Activated naive CD8-positive, alpha-beta T cell treated with anti-CD3 and anti-CD28 coated beads, Interleukin-2, amount 10 ng/mL, durations not matched to agents 7 days and 5 days (primary cell): ENCODE measurements at places on chromosomes 16 and 17. TPM values are rescaled to one million over a fixed set of nuclear protein-coding genes. Genes with fewer than 3 reads are reported as not detected.
A peak's percentile ranks its signal among the peaks of the same experiment; 100 is the strongest.

KRT39 gene
- total RNA-seq = not detected

TBC1D3C gene
- 5.0 TPM for total RNA-seq

TEDC2 gene
- 17.8 TPM for total RNA-seq

KRT27 gene
- total RNA-seq = not detected

TEKT3 gene
- not detected for total RNA-seq

- H3K27me3 ChIP-seq = no peaks in the 10 kb centered on the region
- H3K27ac ChIP-seq = no peak overlapping the region
- H3K4me1 ChIP-seq = peaks cover 60% of the 10 kb centered on the region
- no peak for DNase-seq
- no peak overlapping the region for H3K4me3 ChIP-seq
Measured at GRCh38 chr16:17299790-17300189, 171.0 kb downstream of the XYLT1 start.

- no peak overlapping the region for H3K27ac ChIP-seq
- no peak overlapping the region for H3K4me3 ChIP-seq
- peaks cover 11% of the 10 kb centered on the region for H3K4me1 ChIP-seq
- no peak for DNase-seq
Measured at GRCh38 chr17:58710948-58711552, 18.6 kb downstream of the RAD51C start.

GRCh38 chr16:35525979-35526590 is 2066.7 kb downstream of the TP53TG3F start:
- no peaks in the 10 kb centered on the region for H3K27me3 ChIP-seq
- no peak for DNase-seq
- no peak overlapping the region for H3K4me3 ChIP-seq
- no peaks in the 10 kb centered on the region for H3K4me1 ChIP-seq
- no peaks in the 10 kb centered on the region for H3K36me3 ChIP-seq

DNA sequence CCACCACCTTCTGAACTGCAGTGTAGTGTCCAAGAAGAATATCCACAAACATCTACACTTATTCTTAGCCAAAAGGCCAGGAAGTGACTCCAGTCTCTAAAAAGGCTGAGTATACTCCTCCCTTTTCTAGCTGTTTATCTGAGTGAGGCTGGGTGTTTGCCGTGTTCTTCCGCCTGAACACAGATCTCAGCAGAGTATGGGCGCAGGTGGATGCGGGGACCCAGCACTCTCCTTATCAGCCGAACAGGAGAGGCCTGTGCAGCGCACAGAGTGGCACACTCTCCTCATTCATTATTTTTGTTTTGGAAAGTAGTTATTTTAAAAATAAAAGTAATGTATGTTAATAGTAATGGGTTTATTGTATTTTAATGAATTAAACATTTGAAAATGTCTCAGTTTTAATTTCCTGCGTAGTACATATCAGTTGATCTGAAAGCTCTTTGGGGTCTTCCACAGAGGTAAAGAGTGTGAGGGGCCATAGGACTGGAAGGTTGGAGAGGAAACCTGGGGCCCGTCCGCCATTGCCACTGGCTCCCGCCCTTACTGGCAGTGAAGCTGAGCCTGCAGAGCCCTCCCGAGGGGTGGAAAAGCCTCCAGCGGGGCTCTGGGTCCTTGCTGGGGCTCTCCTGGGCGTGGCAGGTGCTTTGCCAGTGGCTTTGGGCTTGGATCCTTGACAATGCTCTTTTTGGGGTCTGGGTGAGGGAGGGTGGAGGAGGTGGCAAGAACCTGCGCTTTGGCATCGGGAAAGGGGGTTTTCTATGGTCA is 53.8 kb downstream of the PDPK1 start:
- DNase-seq = no peak
- H3K27ac ChIP-seq = peak overlapping the region; percentile 26
- H3K4me3 ChIP-seq = no peak overlapping the region
- H3K36me3 ChIP-seq = peaks cover 11% of the 10 kb centered on the region

GRCh38 chr17:57605675-57606105 is 139.4 kb downstream of the CCDC182 start:
- H3K4me3 ChIP-seq = peak overlapping the region; percentile 78
- peak; percentile 60 for DNase-seq
- peak overlapping the region; percentile 98 for H3K27ac ChIP-seq
- H3K27me3 ChIP-seq = no peaks in the 10 kb centered on the region
- H3K4me1 ChIP-seq = peaks cover 75% of the 10 kb centered on the region
- peaks cover 9% of the 10 kb centered on the region for H3K36me3 ChIP-seq

- peaks cover 45% of the 10 kb centered on the region for H3K27me3 ChIP-seq
- no peak overlapping the region for H3K4me3 ChIP-seq
- peaks cover 5% of the 10 kb centered on the region for H3K4me1 ChIP-seq
- H3K36me3 ChIP-seq = no peaks in the 10 kb centered on the region
Measured at GRCh38 chr17:8004899-8005298, 2.5 kb downstream of the GUCY2D start.

DNA sequence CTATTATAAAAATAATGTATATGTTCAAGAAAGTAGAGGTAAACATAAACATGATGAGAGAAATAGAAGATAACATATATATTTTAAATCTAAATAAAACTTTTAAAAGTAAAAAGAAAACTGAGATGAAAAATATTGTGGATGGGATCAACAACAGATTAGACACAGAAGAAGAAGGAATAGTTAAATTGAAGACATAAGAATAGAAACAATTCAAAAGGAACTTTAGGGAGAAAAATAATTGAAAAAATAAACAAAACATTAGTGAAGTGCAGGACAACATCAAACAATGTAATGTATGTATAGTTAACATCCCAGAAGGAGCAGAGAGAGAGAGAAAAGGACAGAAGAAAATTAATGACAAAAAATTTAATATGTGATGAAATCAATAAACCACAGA is 228.1 kb upstream of the TNRC6C start:
- H3K4me1 ChIP-seq = no peaks in the 10 kb centered on the region
- H3K27ac ChIP-seq = no peak overlapping the region
- no peak overlapping the region for H3K4me3 ChIP-seq
- peaks cover 40% of the 10 kb centered on the region for H3K27me3 ChIP-seq
- H3K36me3 ChIP-seq = no peaks in the 10 kb centered on the region
- DNase-seq = no peak

GRCh38 chr16:76335180-76335974 is 58.2 kb downstream of the CNTNAP4 start:
- no peak for DNase-seq
- no peak overlapping the region for H3K27ac ChIP-seq
- H3K4me1 ChIP-seq = no peaks in the 10 kb centered on the region
- no peaks in the 10 kb centered on the region for H3K27me3 ChIP-seq
- H3K4me3 ChIP-seq = no peak overlapping the region

DNA sequence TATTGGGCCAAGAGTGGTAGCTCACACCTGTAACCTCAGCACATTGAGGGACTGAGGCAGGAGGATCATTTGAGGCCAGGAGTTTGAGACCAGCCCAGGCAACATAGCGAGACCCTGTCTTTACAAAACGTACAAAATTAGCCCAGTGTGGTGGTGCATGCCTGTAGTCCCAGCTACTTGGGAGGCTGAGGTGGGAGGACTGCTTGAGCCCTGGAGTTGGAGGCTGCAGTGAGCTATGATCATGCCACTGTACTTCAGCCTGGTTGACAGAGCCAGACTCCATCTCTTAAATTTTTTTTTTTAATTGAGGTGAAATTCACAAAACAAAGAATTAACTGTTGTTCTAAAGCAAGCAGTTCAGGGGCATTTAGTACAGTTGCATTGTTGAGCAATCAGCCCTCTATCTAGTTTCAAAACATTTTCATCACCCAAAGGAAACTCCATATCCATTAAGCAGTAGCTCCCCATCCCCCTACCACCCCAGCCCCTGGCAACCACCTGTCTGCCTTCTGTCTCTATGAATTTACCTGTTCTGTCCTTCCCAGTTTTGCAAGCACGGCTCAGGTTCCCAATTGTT is 15.6 kb downstream of the SNX29 start:
- peaks cover 2% of the 10 kb centered on the region for H3K36me3 ChIP-seq
- DNase-seq = no peak
- H3K4me3 ChIP-seq = no peak overlapping the region
- no peak overlapping the region for H3K27ac ChIP-seq
- no peaks in the 10 kb centered on the region for H3K27me3 ChIP-seq

- H3K27ac ChIP-seq = no peak overlapping the region
- DNase-seq = no peak
- H3K27me3 ChIP-seq = no peaks in the 10 kb centered on the region
- H3K36me3 ChIP-seq = peaks cover 46% of the 10 kb centered on the region
- H3K4me3 ChIP-seq = no peak overlapping the region
Measured at GRCh38 chr16:16005721-16006120, 56.3 kb downstream of the ABCC1 start.
